ENCODE measurements at places on chromosomes 12 and 14.

DNA sequence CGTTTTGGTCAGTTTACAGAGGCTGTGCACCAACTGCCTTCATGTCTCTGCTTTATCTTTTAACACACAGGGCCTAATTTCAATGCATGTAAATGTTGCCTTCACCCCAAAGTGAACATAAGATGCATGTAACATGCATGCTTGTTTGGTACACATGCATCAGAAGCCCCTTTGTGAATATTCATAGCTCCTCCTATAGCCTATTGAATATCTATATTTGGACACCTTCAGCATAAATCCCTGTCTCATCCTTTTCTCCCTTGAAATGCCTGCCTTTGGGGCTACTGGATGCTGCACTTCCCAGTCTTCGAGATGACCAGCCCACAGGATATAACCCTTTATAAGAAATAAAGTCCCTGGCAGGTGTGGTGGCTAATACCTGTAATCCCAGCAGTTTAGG is 57.7 kb upstream of the FAM181A start:
- no peak for DNase-seq

GRCh38 chr14:99568567-99569560 is 35.1 kb downstream of the CCDC85C start:
- DNase-seq = peak; percentile 79

GRCh38 chr12:77040231-77040630 is 25.1 kb downstream of the E2F7 start:
- no peak for DNase-seq

DNA sequence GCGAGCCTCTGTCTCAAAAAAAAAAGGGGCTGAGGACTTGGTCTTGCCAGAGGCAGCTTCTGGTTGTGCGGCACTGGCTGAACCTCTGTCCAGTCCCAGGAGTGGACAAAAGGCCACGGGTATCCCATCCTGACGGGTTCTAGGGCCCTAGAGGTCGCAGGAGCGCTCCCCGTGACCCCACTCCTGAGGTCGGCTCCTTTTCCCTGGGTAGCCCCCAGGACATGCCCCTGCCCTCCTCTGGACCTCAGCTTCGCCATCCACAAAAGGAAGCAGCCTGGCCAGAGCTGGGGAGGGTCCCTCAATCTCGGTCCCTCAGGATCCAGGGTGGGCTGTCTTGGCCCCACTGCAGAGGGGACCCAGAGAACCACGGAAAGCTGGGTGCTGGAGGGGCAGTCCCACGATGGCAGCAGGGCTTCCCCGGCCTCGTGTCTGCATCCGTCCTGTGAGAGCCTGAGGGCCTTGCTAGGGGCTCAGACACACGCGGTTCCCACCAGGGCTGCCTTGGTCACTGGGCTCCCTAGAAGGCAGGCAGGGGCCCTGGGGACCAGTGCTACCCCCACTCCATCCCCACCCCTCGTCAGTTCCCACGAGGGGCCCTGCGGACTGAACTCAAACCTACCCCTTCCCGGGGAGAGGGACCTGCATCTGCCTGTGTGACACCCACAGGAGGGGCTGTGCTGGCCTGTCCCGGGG is 31.1 kb downstream of the ASCL4 start:
- no peak for DNase-seq

- DNase-seq = no peak
These were observed 4.9 kb upstream of the WASHC4 start for GRCh38 chr12:105102673-105103072.

- no peak for DNase-seq
These were observed 439.4 kb downstream of the PDZRN4 start for GRCh38 chr12:41627476-41627875.

DNA sequence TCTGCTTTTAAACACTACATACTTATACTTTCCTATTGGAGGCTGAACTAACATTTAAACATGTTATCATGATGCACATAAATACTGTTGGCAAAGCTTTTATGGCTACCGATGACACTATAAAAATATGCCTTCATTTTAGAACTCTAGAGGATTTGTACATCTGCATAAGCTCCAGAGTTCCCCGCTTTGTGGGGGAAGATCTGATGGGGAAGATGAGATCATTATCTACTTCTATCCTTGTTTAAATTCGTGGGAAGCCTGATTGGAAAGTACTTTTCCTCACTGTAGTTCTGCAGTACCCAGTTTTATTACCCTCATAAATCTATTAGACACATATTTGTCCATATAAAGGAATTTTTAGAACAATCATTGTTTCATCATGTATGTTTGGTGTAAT is 299.6 kb upstream of the ATP2B1 start:
- no peak for DNase-seq

DNA sequence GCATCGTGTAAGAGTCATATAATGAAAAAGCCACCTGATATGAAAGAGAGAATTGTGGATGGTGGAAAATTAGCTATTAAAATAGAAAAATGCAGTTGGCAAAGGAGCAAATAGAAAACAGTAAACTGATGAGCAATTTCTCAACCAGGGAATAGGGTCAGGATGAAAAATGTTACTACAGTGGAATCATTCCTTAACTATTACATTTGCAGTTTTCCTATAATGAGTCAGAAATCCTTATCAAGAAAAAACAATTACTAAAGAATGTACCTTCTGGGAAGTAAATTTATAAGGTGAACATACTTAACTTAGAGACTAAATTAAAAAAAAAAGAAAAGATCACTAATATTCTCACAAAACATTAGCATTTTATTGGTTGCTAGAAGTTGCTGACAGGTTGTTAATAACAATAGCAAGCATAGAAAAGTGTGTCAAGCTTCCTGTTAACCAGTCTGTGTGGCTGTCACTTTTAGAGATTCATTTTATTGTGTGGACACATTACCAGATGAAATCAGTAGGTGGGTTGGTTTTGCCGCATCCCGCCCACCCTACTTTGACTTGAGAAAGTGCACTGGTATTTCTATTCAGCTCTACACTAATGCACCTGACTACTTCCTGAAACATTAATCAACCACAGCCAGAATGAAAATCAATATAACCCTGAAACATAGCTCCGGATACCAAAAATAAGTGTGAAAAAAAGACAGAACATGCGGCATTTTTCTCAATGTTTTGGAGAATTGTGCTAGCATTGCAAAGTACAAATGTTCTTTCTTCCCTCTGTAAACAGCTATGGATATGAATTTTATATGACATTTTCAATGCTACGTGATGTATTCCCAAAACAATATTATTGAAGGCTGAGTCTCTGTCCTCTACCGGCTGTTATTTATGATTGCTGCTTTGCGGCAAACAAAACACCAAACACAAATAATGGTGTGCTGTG is 576.7 kb downstream of the SLC16A7 start:
- peak; percentile 40 for DNase-seq

GRCh38 chr12:66693901-66694513 is 15.1 kb upstream of the GRIP1 start:
- DNase-seq = peak; percentile 69

GRCh38 chr14:35341751-35342488 is 49.7 kb downstream of the PSMA6 start:
- peak; percentile 93 for DNase-seq

- DNase-seq = no peak
These were observed 267.2 kb upstream of the DIO3 start for GRCh38 chr14:101294136-101294535.

DNA sequence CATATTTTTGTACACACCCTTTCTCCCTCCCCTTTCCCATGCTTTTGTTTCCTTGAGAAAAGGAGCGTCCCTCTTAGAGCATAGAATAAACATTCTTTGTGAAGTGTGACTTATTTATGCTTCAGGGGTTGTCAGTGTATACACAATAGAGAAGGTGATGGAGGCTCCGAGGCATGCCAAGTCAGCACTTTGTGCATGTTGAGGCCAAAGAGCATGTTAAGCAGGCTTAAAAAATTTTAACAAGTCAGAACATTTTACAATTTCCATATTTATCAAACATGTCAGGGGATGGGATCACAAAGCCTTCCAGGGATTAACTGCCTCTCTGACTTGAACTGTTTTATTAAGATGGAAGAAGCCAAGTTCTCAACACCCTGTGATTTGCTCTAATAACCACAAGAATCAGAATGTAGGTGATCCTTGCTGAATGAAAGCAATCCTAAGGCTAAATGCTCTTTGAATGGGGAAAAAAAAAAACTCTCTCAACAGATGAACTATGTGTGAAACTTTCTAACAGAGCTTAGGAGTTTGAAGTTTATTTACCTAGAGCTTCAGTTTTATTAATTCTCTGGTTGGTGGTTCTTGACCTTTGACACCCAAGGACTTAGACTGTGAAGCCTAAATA is 223.1 kb downstream of the RAD51B start:
- DNase-seq = no peak

DNA sequence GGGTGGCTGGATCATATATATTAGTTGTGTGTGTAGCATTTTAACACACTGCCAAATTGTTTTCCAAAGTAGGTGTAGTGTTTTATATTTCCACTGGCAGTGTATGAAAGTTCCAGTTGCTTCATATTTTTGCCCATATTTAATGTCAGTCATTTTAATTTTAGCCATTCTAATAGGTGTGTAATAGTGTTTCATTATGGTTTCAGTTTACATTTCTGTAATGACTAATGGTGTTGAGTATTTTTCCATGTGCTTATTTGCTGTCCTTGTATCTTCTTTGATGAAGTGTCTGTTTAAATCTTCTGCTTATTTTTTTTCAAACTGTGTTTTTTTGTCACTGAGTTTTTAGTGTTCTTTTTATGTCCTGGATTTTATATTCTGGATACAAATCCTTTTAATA is 8.7 kb downstream of the TBC1D15 start:
- no peak for DNase-seq

- DNase-seq = no peak
These were observed 22.2 kb downstream of the CCDC63 start for GRCh38 chr12:110869026-110869425.

GRCh38 chr14:58992935-58993334 is 195.5 kb upstream of the DAAM1 start:
- DNase-seq = no peak

DNA sequence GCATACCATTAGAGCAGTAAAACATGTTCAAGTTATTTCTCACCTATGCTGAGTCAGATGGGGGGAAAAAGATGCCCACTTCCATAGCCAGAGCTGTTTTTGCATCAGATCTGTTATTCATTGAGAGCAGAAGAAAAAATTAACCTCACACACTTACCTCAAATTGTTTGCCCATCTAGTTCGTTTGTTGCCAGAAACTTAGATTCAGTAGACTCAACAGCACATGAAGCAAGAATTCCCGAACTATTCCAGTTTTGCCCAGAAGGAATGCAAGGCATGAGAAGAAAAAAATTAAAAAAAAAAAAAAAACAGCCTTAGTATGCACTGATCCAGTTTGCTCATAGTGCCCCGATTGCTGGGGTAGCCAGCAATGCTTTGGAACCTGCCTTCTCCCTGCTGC is 12.4 kb upstream of the DPF3 start:
- peak; percentile 92 for DNase-seq

DNA sequence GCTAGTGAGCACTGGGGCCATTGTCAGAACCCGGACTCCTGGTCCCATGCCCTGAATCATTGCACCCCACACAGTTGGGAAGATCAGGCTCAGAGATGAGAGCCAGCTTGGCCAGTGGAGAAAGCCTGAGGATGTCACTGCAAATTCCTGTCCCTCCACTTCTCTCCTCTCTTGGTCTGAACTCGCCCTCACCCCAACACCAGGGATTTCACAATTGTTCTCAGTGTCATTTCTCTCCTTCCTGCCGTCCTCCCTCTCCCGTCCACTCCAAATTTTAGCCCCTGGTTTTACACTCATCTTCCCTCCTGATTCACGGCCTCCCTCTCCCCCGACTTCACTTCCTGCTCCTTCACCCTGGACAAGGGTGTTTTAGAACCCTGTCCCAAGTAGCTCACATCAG is 11.1 kb downstream of the KRT75 start:
- no peak for DNase-seq

DNA sequence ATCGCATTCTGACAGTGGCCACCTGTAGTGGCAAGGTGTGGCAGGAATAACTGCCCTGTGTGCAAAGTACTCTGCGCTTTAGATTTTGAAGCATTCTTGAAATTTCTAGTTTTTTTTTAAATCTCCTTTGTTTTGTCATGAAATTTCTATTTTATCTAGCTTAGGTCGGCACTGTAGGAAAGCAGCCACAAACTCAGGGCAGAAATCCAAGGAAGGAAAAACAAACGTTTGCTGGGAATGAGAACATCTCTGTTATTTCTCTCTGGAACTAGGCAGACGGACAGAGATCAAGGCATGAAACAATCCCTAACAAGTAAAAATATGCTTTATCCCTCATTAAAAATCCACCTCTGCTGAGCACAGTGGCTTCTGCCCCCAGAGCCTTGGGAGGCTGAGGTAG is 1.3 kb upstream of the NR2C1 start:
- DNase-seq = no peak

DNA sequence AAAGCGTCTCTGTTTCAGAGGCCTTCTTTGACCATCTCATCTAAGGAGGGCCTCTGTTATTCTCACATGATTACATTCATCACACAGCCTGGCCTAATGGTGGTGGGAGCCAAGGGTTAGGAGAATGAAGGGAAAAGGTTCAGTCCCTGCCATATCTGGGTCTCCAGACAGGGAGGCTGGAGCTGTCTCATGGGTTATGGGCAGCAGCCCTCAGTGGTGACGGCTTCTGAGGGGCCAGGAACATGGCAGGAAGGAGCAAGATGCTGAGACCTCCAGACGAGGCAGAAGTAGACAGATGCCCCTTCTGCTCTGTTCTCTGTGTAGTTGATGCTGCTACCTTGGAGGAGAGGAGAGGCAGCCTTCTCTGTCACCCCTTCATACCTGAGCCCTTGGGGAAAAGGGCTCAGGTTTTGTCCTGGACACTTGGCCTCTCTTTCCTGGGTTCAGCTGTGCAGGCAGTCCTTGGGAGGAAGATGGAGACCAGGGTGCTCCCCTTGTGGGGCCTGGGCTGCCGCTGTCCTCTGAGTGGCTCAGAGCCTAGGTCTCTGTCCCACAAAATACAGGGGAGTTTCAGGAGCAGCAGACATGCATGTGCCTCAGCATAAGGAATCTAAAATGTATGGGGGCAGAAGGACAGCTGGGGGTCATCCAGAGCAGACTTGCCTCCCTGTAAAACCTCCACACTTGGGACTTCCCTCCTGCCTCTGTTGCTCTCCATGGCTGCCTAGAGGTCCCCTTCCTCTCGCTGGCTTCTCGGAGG is 3.6 kb downstream of the IFI27L2 start:
- no peak for DNase-seq

DNA sequence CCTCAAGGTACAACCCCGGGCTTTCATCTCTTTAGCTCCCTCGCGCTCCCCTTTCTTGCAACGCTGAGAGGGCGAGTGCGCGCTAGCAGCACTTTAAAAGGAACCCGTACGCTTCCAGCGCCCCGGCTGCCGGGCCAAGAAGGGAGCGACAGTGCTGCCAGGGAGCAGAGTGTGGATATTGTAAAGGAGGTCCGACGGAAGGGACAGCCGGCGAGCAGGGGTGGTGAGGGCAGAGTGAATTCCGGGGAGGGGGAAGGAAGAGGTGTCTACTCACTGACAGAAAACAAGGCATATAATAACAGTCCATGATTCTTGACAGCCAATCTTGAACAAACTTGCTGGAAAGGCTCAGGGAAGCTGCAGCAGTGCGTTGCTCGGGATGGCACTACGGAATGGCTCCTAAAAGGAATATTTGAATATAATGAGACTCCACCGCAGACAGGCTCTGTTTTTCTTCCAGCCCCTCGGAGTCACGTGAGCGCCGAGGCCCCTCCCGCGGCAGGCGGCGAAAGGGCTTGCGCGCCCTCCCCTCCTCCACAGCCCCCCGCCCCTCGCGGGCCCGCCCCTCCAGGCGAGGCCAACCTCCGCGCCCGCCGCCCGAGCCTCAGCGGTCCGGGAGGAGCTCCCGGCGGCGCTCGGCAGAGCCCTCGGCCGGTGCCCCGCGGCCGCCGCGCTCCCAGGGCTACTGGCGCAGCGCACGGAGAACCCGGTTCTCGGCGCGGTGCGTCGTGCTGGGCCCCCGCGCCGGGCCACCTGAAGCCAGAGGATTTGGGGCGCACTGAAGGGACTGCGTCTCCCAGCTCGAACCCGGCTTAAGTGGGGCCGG is 3.4 kb downstream of the BMP4 start:
- peak; percentile 83 for DNase-seq

GRCh38 chr12:91074154-91074709 is 16.4 kb upstream of the KERA start:
- peak; percentile 65 for DNase-seq
